ENCODE measurements at places on chromosomes 12 and 14. TPM values are rescaled to one million over a fixed set of nuclear protein-coding genes. Genes with fewer than 3 reads are reported as not detected.

RNASE7 gene
- total RNA-seq = not detected

RD3L gene
- not detected for total RNA-seq

SYT10 gene
- not detected for total RNA-seq

AMHR2 gene
- not detected for total RNA-seq

TEX22 gene
- total RNA-seq = 0.16 TPM

CEP128 gene
- total RNA-seq = 3.0 TPM

KCNJ8 gene
- total RNA-seq = 4.6 TPM

KRT77 gene
- not detected for total RNA-seq

ERH gene
- total RNA-seq = 124 TPM

KRT1 gene
- total RNA-seq = not detected

DIO2 gene
- total RNA-seq = under 0.01 TPM

PRH2 gene
- total RNA-seq = not detected

EPS8 gene
- total RNA-seq = 65.3 TPM

SAMD15 gene
- total RNA-seq = 2.0 TPM

SIX4 gene
- 15.8 TPM for total RNA-seq

PDZRN4 gene
- total RNA-seq = not detected

MGST1 gene
- total RNA-seq = 39.4 TPM

TXNDC16 gene
- total RNA-seq = 5.5 TPM

ADSS1 gene
- total RNA-seq = 3.8 TPM

IQSEC3 gene
- 0.49 TPM for total RNA-seq

Measured in mesangial cell (primary cell).